ENCODE measurements at places on chromosomes 3 and 15.

DNA sequence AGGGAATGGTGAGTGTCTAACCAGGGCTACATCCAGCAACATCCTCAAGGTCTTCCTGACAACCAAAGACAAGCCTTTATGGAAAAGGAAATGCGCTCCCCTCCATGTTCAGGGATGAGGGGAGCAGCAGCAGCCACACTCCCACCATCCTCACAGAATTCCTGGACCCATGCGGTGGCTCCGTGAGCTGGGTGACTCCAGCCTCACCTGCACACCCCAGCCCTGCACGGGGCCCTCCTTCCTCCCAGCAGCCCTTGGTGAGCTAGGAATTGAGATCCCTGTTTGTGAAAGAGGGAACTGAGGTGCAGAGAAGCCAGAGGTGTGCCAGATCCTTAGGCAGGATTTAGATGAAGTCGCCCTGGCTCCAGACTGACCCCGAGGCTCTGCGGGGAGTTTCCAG lies 52.3 kb downstream of the GRIP2 start:
- DNase-seq = no peak

DNA sequence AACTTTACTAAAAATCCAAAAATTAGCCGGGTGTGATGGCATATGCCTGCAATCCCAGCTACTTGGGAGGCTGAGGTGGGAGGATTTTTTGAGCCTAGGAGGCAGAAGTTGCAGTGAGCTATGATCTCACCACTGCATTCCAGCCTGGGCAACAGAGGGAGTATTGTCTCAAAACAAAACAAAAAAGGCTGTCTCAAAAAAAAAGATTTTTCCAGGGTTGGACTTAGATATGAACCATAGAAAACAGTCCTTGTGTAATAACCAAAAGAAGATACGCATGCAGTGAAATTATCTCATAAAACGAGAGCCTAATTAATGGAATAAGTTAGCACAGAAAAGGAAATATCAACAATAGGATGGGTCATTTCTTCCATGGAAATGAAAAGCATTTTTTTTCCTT lies 320.4 kb upstream of the RASGRP1 start:
- DNase-seq = no peak

GRCh38 chr3:113285226-113285625 lies 73.9 kb downstream of the BOC start:
- no peak for DNase-seq

DNA sequence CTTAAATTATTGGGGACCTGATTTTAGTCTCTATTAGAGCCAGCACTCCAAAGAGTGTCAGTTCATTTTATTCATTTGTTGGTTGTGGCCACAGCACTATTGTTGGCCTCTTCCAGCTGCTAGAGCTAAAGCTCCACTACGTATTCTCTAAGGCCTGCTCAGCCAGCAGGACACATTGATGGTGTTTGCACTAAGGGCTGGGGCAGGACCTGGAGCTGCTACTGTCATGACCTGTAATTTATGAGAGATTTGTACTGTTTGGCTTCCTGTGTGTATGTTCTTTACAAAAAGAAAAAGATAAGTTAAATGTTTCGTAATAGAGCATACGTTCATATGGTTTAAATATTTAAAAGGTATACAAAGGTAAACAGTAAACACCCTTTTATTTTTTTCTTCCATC lies 8.1 kb downstream of the GFM1 start:
- no peak for DNase-seq

GRCh38 chr3:101042996-101043686 lies 49.9 kb upstream of the ABI3BP start:
- DNase-seq = peak; percentile 16

DNA sequence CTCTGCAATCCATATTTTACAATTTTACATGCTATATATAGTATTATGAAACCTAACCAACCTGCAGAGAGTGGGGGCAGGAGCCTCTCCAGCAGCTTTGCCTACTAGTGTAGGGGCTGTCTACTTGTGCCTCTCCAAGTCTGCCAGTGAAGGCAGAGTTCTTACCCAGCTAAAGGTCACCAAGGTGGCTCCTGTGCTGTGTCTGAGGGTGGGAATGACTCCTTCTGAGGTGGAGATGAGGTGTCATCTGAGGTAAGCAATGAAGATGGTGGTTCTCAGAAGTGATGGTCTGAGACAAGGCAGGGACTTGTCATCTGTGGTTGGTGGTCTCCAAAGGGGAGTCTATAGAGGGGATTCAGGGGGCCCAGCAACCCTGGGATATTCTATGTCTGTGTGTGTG lies 47.5 kb downstream of the SACM1L start:
- no peak for DNase-seq

DNA sequence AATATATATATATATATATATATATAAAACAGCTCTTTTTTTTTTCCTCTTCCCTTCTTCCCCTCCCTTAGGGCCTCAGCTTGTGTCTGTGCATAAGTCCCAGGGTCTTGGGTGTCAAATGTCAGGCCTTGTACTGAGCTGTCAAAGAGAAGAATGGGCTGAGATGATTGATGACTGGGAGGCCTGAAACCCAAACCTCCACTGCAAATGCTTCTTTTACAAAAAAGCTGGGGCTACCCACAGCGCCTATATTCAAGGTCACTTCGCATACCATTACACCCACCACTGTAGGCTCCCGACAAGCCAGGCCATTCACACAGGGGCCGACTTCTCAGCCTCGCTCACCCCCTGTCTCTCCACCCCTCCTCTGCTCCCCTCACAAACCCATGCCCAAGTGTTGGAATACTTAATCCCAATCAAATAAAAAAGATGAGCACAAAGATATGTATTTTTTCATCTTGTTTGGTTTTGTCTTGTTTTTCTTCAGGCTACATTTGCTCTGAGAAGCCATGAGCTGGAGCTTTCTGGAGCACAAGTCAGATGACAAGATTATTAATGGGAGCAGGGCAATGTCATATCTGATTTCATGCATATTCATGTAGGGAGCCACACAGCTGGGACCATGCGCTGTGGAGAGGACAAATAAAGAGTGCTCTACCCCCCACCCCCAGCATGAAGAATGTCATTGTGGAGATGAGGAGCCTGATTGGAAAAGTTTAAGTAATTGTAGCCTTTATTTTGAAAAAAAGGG lies 614.4 kb upstream of the NR2F2 start:
- DNase-seq = no peak

GRCh38 chr3:139231555-139232281 lies 112.1 kb upstream of the MRPS22 start:
- no peak for DNase-seq

DNA sequence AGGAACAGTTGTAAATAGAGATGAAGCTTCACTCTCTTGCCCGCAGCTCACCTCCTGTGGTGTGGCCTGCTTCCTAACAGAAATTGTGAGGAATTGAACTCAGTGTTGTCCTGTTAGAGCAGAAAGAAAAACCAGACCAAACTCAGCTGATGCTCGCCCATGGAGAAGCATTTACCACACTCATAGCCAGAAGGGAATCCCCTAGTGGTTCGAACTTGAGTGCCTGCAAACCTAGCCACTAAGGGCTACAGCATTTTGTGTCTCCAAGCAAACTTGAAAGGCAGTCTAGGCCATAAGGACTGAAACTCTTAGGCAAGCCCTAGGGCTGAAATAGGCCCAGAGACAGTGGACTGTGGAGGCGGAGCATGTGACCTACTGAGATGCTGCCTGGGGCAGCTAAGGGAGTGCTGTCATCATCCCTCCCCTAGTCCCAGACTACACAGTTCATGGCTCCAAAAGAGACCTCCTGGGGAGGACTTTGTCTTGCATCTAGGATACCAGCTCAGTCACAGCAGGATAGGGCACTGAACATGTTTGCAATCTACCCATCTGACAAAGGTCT lies 44.5 kb upstream of the MCTP2 start:
- no peak for DNase-seq

DNA sequence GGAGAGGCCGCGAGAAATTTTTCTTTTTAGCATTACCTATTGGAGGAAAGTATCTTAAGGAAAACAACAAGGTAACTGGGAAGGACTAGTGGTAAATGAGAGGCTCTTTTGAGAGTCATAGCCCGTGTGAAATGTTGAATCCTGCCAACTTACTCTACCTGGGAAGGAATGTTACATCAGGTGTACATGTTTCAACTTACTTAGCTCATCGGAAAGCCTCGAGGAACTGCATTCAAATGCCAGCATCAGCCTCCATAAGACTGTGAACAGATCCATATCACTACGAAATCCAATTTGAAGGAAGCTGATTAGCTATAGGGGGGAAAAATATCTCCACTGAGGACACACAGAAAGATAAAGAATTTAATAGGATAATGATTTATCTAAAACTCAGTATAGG lies 72.3 kb upstream of the PDZRN3 start:
- no peak for DNase-seq

- no peak for DNase-seq
Observed at GRCh38 chr3:183490211-183490601, 61.8 kb upstream of the MCF2L2 start.

DNA sequence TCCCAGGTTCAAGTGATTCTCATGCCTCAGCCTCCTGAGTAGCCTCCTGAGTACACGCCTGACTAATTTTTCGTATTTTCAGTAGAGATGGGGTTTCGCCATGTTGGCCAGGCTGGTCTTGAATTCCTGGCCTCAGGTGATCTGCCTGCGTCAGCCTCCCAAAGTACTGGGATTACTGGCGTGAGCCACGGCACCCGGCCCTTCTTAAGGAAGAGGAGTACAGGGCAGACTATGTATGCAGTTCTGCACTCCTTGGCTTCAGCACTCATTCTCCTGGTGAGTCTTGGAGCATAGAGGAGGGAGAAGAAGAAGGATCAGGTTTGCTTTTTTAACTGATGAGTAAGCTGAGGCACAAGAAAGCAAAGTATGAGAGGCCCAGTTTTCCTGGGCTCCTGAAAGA lies 99.8 kb upstream of the HACD2 start:
- DNase-seq = no peak

DNA sequence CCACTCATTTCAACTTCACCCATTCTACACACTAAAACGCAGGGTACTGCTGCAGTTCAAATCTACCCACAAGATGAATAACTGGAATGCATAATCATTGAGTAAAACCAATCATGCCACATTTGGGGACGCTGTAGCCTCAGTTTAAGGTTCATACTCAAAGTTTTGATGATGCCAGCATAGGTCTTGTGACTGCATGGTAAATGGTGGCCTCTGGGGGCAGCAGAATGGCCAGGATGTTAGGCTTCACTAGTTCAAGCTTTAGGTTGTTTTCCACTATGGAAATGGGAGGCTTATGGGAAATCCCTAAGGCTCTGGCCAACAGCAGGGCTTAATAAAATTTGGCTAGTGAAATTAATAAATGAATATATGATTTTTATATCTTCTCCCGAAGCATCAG lies 104.3 kb upstream of the TSC22D2 start:
- DNase-seq = no peak

GRCh38 chr15:100114571-100114970 lies 227.2 kb downstream of the ADAMTS17 start:
- peak; percentile 22 for DNase-seq

GRCh38 chr3:197398286-197398878 lies 100.0 kb upstream of the DLG1 start:
- peak; percentile 2 for DNase-seq

DNA sequence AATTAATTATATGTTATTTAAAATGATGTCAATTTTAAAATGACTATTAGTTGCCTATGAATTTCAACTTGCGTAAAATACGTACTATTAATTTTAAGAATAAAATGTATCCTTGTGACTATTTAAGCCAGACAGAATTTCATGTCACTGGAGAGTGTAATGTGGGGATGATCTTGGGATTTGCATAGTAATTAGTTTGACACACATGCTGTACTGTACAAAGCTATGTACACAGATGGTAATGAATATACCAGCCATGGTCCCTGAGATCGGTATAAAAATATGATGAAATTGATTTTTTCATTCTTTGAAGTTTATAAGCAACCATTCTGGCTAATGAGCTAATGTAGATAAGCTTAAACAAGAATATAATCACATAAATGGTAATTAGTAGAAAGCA lies 134.4 kb upstream of the ROBO1 start:
- DNase-seq = no peak

- DNase-seq = no peak
Observed at GRCh38 chr3:115415246-115415996, 207.9 kb upstream of the GAP43 start.

DNA sequence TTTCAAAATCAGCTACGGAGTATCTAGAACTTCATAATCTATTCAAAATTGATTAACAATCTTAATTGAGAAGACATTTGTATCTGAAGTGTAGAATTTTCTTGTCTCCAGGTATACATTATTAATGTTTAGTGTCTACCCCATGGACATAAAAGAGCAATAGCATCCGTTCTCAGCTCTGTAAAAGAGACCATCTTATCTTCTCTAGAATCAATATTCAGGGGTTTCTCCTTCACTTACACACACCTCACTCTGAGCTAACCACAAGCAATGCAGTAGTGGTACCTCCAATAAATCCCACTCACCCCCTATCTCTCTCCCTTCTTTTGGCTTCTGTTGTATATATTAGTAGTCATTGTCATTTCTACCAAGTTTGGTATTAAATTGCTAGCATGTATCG lies 16.2 kb downstream of the MBNL1 start:
- DNase-seq = no peak

GRCh38 chr3:192169332-192169915 lies 557.9 kb downstream of the FGF12 start:
- DNase-seq = peak; percentile 21

DNA sequence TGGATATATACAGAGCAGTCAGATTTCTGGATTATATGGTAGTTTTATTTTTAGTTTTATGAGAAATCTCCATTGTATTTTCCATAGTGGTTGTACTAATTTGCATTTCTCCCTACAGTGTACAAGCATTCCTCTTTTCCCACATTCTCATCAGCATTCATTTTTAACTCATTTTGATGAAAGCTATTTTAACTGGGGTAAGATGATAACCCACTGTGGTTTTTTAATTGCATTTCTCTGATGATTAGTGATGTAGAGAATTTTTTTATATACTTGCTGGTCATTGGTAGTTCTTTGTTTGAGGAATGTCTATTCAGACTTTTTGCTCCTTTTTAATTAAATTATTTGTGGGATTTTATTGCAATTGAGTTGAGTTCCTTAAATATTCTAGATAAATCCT lies 903.6 kb downstream of the DIPK2A start:
- no peak for DNase-seq

DNA sequence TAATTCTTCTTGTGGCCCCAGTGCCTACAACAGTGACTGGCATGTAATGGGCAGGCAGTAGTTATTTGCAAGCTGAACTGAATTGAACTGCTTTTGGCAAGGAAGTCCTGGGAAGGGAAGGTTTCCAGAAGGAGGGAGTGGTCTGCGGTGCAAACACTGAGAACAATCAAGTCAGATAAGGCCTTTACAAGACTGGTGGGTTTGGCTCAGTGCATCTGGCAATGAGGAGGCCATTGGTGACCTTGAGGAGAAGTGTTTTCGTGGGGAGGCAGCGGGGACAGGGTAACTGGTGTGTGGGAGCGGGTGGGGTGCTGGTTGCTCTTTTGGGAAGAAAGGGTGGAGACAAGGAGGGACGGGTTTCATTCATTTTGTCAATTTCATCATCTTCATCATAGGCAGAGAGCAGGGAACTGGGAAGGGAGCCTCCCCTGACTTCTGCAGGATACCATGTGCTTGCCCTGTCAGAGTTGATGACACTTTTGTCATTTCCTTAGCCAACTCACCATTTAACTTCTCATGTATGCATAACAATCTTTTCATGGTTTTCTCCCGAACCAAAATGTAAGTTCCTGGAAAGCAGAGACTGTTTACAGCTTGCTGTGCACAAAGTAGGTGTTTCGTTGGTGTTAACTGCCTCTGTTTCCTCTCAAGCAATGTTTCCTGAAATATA lies 8.4 kb upstream of the EHD4 start:
- DNase-seq = no peak
